Right ventricle myocardium inferior (tissue), 1 donor: ENCODE measurements at places on chromosomes 7 and 10. TPM values are rescaled to one million over a fixed set of nuclear protein-coding genes. Genes with fewer than 3 reads are reported as not detected.
A peak's percentile ranks its signal among the peaks of the same experiment; 100 is the strongest.

The AKR1C2 gene
- 29.7 TPM for total RNA-seq

The CYP51A1 gene
- total RNA-seq: 19.3 TPM

The WNT8B gene
- total RNA-seq: not detected

The PNLIPRP1 gene
- total RNA-seq: not detected

The TMEM229A gene
- not detected for total RNA-seq

The PSTK gene
- 1.5 TPM for total RNA-seq

The RNF32 gene
- total RNA-seq: 0.30 TPM

The ZNRF2 gene
- total RNA-seq: 8.7 TPM

The DBF4 gene
- total RNA-seq: 1.4 TPM

The RPEL1 gene
- total RNA-seq: not detected

The CAV1 gene
- 387 TPM for total RNA-seq

The PDCD4 gene
- 71.6 TPM for total RNA-seq

The ASZ1 gene
- not detected for total RNA-seq

GRCh38 chr7:66886152-66886551 lies 34.9 kb upstream of the TMEM248 start:
- no peak for DNase-seq

DNA sequence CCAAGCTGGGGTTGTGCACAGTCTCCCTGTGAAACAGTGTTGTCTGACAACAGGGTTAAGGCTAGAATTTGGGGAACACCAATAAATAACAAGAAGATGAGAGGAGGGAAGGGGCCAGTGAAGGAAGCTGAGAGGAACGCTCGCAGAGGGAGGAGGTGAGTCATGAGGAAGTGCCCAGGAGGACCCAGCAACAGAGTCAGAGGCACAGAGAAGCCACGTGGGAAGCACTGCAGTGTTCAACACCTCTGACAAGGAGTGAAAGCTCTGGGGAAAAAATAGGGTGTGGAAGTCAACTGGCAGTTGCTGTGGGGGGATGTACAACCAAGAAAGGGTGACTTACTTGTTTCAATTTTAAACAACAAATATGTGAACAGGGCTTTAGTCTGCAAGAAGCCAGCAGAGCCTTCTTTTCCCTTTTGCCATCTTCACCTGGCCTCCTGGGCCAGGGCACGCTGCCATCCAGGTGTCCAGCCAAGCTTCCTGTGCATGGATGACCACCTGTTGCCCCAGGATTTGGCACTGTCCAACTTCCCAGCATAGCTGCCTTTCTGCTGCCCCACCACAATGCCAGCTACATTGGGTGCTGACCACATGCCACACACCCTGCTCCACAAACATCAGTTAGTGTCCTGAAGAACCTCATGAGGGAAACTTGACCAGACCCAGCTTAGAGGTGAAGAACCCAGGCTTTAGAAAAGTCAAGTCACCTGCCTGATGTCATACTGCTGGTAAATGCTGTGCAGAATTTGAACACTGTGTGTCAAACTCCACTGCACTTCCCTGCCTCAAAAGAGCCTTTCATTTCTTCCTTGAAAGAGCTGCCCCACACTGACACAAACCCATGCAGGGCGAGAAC lies 69.6 kb downstream of the ATXN7L1 start:
- no peak for DNase-seq

DNA sequence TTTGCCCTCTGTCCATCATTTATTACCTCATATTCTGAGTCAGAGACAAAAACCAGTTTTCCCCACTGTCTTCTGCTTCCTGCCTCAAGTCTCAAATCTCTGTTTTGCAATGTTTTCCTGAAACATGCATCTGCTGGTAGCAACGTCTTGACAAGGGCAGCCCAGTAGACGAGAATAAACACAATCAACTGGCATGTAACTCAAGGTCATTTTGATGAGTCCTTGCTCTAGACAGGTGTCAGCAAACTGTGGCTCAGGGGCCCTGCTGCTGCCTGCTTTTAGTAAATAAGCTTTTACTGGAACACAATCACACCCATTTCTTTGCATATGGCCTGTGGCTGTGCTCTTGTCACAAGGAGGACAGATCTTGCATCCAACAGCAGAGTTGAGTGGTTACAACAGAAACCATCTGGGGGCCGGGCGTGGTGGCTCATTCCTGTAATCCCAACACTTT lies 59.8 kb downstream of the ITIH5 start:
- DNase-seq: no peak

DNA sequence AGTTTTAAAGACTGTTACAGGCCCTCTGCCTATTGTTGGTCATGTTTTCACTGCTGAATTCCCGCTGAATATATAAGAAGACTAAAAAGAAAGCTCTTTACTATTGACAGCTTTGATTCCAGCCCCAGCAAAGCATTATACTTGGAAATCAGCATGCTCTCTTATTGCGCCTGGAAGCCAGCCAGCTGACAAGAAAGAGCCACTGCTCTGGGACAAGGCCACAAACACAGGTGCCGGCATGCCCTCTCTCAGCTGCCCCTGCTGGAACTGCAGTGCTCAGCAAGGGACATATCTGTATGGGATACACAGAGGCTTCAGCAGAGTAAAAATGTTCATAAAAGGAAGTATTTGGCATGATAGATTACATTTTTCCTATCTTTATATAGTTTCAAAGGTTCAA lies 523.9 kb downstream of the ADRA2A start:
- no peak for DNase-seq

DNA sequence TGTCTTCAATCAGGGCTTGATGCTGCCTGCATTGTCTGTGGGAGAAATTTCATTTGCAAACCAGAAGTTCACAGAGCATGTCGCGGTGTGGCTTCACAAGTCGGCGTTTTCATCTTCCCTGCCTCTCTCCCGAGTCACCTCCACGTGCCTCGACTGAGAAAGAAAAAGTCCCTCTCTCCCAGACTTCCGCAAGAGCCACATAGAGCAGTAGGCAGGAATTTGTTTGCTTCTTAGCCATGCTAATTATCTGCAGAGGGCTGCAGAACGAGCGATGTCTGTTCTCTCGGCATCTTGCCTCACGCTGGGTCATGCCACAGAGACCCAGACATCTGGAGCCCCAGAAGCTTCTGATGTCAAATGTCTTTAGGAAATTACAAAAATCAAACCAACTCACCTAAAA lies 272.2 kb downstream of the TCF7L2 start:
- no peak for DNase-seq

- peak; percentile 80 for DNase-seq
These were observed 572 bp downstream of the CHST12 start for GRCh38 chr7:2403718-2404648.

- DNase-seq: no peak
These were observed 481.6 kb downstream of the PARD3 start for GRCh38 chr10:34333513-34333912.

- no peak for DNase-seq
These were observed 79.8 kb downstream of the ABI1 start for GRCh38 chr10:26780793-26781601.

GRCh38 chr10:21518149-21518640 lies 7.3 kb downstream of the SKIDA1 start:
- no peak for DNase-seq

GRCh38 chr7:24697416-24697815 lies 59.8 kb downstream of the GSDME start:
- DNase-seq: no peak

- no peak for DNase-seq
These were observed 107.0 kb upstream of the CELF2 start for GRCh38 chr10:10910634-10911033.

DNA sequence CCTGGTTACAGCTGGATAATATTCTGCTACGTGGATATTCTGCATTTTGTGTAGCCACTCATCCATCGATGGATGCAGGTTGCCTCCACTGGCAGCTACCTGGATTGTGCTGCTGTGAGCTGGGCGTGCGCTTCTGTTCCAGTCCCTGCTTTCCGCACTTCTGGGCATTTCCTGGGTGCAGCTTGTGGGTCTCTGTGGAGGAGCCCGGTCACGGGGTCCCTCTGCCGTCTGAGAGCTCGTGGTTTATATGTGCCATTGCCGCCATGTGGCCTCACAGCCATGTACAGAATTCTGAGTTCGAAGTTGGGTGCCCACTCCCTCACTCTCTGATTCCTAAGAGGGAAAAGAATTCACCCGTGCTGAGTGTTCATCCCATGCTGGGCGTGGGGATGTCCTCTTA lies 38.3 kb downstream of the JAKMIP3 start:
- DNase-seq: no peak

DNA sequence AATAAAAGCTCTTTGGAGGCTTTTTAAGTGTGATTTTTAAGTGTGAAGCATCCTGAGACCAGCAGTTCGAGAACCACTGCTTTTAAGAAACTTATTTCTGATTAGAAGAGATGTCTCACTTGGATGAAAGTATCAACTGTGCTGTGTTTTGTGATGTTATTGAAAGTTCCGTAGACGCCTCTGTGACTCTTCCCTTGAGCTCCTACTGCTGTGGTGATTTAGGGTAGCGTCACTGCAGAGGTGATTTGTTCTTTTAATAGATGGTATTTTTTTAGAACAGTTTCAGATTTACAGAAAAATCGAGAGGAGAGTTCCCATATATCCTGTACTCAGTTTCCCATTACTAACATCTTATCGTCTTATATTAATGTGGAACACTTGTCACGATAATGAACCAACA lies 29.5 kb downstream of the FBH1 start:
- DNase-seq: no peak

GRCh38 chr7:18548534-18548933 lies 53.0 kb downstream of the HDAC9 start:
- DNase-seq: no peak

- no peak for DNase-seq
These were observed 4.2 kb upstream of the OPN4 start for GRCh38 chr10:86650151-86650550.

DNA sequence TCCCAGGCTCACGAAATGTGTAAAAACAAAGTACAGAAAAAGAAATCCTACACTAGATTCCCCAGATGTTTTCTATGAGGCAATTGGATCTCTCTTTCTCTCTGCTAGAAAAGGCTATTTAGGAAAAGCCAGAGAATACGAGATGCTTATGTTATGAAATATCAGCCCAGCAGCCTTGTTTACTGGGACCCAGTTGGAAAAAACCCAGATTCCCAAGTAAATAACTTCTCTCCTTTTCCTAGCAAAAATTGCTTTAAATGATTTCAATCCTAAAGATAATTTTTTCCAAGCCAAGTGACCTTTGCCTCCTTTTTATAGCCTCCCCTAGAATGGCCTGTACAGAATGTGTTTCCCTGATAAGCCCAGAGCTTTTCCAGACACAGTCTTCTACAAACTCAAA lies 199.3 kb downstream of the PLXNA4 start:
- DNase-seq: no peak

DNA sequence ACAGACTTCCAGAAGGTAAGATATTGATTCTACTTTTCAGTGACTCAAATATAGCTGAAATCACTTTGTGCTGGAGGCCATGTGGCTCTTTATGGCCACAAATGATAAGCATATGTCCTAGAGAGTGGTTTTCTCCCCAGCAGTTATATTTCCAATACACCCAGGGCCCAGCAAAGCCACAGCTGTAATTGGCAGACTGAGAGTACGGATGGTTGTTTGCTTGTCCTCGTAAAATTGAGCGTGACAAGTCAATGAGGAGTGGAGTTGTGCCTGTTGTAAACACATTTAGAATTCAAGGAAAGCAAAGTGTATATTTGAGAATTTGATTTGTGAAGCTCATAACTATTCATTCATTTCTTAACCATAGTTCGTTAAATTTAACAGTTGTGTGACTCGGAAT lies 201.8 kb downstream of the LHFPL3 start:
- no peak for DNase-seq

- DNase-seq: no peak
These were observed 248.5 kb downstream of the NSUN6 start for GRCh38 chr10:18402853-18403252.

GRCh38 chr10:29522061-29522855 lies 112.5 kb downstream of the SVIL start:
- DNase-seq: no peak

- DNase-seq: no peak
These were observed 347.7 kb downstream of the GLRX3 start for GRCh38 chr10:130483691-130484467.

- no peak for DNase-seq
These were observed 155.4 kb upstream of the SVIL start for GRCh38 chr10:29790207-29790606.

DNA sequence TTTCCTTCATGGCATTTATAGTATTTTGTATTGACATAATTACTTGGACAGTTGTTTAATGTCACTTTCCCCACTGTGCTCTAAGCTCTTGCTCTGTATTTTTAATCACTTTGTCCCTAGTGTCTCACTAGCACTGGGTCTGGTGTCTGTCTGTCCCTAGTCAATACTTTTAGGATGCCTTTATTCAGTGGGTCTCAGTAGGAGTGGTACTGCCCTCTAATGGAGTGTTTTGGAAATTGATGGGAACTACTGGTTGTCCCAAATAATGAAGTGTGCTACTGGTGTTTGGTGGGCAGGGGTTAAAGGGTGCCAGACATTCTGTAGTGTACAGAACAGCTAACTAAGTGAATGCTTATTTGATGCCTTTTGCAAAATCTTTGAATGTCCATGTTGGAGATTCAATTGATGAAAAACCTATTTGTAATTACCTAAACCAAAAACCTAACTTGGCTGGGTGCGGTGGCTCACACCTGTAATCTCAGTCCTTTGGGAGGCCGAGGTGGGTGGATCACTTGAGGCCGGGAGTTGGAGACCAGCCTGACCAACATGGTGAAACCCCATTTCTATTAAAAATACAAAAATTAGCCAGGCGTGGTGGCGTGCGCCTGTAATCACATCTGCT lies 33.3 kb downstream of the CDK14 start:
- DNase-seq: no peak

DNA sequence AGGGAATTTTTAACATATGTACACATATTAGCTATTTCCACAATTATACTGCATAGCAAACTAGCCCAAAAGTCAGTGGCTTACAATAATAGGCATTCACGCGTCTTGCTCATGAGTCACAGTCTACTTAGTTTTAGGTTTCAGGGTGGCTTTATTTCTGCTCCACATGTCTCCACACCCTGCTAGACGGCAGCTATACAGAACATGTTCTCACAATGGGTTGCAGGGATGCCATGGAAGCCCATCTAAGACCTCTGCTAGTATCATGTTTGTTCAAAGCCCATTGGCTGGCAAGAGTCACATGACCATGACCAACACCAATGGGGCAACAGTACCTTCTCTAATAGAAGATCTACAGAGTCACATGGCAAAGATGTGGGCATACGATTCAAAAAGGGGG lies 96.3 kb upstream of the NEBL start:
- no peak for DNase-seq

- DNase-seq: peak; percentile 57
These were observed 91.5 kb downstream of the FAM53B start for GRCh38 chr10:124652701-124653100.

DNA sequence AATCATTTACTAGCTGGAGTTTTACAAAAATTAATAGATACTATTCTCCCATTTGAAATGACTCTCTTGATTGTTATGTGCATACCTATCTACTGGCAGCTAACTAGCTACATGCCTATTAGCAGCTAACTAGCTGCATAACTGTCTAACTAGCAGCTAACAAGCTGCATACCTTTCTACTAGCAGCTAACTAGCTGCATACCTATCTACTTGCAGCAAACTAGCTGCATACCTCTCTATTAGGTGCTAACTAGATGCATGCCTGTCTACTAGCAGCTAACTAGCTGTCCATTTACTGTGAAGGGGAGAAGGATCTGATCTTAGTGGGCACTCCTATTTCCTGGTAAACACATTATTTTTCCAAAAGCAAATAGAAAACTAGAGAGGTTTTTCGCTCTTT lies 439.4 kb upstream of the PFKP start:
- DNase-seq: no peak
